ENCODE measurements at places on chromosomes 11 and 22.

GRCh38 chr22:49082451-49082850 lies 745.2 kb downstream of the BRD1 start:
- DNase-seq = no peak

DNA sequence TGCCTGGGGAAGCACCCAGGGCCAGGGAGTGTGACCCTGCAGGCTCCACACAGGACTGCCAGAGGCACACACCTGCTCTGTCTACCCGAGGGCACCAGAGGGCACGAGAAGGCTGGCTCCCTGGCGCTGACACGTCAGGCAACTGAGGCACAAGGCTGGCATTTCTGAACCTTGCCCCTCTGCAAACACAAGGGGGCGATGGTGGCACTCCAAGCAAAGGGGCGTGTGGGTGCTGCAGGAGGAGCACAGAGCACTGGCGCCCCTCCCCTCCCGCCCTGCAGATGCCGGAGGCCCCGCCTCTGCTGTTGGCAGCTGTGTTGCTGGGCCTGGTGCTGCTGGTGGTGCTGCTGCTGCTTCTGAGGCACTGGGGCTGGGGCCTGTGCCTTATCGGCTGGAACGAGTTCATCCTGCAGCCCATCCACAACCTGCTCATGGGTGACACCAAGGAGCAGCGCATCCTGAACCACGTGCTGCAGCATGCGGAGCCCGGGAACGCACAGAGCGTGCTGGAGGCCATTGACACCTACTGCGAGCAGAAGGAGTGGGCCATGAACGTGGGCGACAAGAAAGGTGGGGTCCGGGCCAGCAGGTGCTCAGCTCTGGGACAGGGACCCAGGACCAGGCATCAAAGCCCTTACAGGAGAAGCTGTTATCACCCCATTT lies 20.8 kb upstream of the TXNRD2 start:
- DNase-seq = no peak

- DNase-seq = no peak
Measured at GRCh38 chr11:67572747-67573419, 10.7 kb upstream of the GSTP1 start.

- no peak for DNase-seq
Measured at GRCh38 chr11:123461164-123461563, 31.1 kb downstream of the GRAMD1B start.

- DNase-seq = no peak
Measured at GRCh38 chr11:61342207-61342803, 9.3 kb downstream of the TKFC start.

- DNase-seq = no peak
Measured at GRCh38 chr11:134412203-134413042, at the start of gene B3GAT1. Gene B3GAT1, minus strand, starts transcription at chr11:134412242. Its CDS starts 24,583 bp downstream, at chr11:134387659.

DNA sequence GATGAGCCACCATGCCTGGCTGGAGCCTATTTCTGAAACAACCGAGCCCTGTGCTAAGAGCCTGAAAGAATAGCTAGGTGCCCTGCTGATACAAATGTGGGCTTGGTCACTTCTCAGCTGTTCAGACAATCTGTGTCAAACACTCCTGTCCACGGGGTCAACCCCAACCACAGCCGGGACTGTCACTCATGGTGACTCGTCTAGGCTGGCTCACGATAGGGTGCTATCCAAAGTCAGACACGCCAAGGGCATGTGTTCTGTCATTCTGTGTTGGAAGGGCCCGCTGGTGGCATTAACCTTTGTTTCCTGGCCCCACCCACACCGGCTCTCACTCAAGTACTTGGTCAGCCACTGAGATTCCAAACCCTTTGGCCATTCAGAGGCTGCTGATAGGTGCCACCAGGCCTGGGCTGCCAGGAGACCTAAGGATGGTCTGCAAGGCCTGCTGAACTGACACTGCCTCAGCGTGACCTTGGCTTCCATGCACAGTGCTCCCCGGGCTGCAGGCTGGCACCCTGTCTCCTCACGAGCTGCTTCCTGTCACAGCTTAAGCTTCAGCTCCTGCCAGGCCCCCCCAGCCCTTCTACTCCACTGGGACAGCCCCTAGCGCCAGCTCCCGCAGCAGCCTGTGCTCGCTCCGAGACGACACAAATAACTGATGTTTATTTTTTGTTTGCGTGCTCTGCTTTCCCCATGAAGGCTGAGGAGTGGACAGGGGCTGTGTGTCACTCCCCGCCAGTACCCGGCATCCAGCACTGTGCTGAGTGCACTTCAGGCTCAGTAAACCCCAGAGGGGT lies 14.2 kb upstream of the CDC42BPG start:
- DNase-seq = no peak

DNA sequence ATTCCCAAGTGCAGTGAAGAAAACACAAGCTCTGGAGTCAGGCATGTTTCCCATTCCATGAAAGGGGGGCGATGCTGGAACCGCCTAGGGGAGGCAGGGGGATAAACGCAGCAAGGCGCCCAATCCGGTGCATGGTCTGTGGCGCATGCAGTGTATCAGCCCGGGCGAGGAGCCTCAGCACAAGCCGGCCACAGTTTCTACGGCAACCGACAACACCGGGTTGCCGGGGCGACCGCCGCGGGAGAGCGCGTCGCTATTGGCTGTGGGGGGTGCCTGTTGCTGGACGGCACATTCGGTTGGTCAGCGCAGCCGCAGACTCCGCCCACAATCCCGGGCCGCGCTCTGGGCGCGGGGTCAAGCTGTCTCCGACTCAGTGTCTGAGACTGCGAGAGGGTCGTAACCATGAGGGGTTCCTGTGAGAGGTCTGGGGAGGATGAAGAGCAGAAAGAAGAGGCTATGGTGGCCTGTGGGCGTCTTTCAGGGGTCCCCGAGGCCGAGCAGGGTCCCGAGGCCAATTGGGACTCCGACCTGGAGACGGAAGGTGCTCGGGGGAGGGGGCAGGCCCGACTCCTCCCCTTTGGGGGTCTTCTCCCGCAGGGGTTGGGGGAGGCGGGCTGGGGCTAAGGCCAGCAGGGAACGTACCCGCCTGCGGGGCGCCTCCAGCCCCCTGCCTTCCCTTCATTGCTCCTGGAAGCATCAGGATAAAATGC lies at the start of gene LRRC74B:
LRRC74B (plus strand) TSS at position 362 of the 710 bp plus-strand sequence; CDS start at position 403, 41 bp downstream.
- peak; percentile 14 for DNase-seq

- no peak for DNase-seq
Measured at GRCh38 chr22:17198170-17199002, 20.8 kb downstream of the ADA2 start.

Measured in activated CD4-positive, CD25-positive, alpha-beta regulatory T cell treated with anti-CD3 and anti-CD28 coated beads, Interleukin-2, amount 50 U/mL, for 16 hours (primary cell).